Hematopoietic multipotent progenitor cell treated with erythropoietin and hydrocortisone succinate and interleukin-3 and kit ligand, for 6 days (in vitro differentiated cells): ENCODE measurements at places on chromosomes 12 and 14.
A peak's percentile ranks its signal among the peaks of the same experiment; 100 is the strongest.

GRCh38 chr12:107760207-107760808 is 629 bp downstream of the PRDM4 start:
- DNase-seq = peak; percentile 59

DNA sequence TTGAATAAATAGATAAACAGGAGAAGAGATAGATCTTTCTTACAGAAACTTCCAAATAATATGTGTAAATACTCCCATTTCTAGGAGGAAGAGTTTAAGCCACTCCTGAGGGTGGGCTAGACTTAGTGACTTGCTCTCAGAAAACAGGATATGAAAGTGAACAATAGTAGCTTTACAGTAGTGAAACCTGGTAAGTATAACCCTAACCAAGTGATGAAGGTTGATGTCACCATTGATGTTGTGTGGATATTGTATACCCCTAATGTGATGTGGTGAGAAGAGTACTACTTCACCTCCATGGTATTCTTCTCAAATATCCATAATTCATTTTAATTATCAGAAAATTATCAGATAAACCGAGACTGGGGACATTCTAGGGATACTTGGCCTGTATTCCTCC is 20.9 kb downstream of the AKAP6 start:
- no peak for DNase-seq

GRCh38 chr12:102426599-102427542 is 53.5 kb downstream of the IGF1 start:
- no peak for DNase-seq

DNA sequence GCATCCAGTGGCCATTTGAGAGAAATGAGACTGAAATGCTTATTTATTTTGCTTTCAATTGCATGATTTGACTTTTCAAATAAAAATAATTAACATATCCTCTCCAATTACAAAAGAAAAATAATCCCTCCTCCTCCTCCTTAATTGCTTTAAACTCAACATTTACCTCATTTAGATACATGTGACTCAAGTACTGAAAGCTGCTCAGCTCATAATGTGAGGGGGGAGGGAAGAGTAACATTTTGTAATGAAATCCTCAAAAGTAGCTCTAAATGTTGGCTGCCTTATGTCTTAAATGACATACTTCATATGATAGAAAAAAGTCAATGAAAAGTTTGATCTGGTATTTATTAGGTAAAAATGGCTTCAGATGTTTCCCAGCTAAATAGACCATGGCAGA is 29.0 kb downstream of the DACT1 start:
- no peak for DNase-seq

DNA sequence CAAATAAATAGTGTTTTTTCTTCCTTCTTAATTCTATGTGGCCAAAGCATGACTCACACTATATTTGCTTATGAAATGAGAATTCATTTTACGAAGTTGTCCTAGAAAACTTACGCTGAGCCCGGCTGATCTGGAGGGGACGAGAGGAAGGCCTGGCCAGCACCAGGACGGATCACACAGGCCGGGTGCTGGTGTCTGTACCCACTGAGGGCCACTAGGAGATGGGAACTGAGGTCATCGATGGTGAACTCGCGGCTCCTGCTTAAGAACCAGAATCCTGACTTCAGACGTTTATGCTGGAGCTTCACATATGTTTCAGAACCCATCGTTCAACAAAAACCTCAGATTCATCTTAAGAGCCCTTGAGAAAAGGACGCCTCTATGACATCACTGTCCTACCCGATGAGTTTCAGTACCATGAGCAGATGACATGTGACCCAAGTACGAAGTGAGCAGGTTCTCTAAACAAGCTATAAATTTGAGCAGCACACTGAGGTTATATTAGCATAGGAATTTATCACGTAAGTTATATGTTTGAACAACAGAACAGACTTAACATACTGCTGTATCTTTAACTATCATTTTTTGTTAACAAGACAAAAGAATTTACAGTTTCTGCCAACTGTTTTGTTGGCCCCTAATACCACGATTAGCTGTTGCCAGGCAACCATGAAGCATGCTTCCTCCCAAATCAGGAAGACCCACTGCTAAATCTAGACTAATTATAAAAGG is 111.9 kb downstream of the FOXN3 start:
- peak; percentile 42 for DNase-seq

DNA sequence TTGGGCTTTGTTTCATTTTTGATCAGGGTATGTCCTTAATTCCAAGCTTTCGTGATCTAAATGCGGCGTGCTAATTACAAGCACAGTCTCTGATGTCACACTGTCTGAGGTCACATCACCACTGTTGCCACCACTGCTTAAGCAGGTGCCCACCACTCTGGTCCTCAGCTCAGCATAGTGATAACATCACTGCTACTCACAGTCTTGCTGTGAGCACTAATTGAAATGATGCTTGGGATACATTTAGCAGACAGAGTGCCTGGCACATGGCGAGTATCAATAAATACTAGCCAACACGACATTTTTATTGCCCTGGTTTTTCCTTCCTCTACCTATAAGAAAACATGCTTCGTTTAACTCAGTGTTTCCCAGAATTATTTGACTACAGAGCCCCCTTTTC is 7.9 kb downstream of the RILPL2 start:
- DNase-seq = no peak

DNA sequence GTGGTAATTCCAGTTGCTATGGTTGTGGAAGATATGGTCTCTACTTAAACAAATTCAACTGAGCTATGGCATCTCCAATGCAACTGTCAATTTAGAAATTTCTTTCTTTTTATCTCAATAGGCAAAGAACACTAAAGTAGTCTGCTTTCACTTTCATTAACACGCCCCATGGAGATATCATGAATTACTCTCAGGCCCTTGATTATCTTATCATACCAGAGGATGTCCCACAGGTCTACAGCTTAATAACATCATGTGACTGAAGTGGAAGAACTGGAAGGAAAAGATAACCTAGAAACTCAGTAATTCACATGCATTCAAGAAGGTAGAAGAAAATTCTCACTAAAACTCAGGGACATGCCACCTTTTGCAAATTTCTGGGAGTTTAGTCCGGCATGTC is 114.3 kb downstream of the FLRT2 start:
- peak; percentile 18 for DNase-seq

DNA sequence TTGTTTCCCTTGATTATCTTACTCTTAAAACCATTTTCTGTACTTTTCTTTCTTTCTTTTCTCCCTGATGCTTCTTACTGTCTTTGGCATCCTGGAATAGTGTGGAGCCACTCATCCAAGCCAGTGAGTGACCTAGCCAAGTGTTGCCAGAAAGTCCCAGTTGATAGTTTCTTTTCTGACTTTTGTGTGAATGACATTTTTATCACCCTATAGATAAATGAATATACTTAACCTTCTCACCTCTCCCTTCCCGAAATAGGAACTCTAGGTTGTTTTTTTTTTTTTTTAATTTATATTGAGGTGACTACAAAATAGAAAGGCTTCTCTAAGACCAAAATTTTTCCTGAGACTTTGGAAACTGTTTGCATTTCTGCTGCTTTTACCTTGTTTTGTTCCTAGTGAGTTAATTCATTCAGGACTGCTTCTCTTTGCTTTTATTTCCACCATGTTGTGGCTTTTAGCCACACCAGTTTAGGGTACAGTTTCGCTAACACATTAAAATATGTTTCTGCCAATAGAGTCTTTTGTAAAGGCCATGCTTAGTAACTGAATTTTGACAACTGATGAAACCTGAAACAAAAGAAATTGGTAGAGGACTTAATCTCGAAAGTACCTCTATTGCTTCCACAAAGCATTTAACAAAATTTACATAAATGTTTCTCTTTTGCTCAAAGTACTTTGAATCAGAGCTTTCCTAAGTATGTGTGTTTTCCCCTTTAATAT is 194.6 kb downstream of the ERC1 start:
- no peak for DNase-seq

GRCh38 chr12:74980510-74980909 is 229.1 kb downstream of the KCNC2 start:
- DNase-seq = no peak

GRCh38 chr14:30921305-30921704 is 46.9 kb downstream of the COCH start:
- peak; percentile 18 for DNase-seq

- no peak for DNase-seq
These were observed 245.9 kb downstream of the CACNA1C start for GRCh38 chr12:2298556-2299200.

DNA sequence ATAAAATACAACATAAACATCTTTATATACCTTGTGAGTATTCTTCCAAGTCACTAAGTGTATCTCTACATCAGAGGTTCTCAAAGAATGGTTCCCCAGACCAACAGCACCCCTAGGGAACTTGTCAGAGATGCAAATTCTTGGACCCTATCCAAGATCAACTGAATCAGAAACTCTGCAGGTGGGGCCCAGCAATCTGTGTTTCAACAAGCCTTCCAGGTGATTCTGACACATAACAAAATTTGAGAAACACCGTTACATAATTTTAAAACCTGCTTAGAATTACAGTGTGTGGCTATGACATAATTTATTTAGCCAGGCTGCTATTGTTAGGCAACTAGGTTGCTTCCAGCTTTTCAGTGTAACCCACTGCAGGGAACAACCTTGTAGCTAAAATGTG is 49.8 kb downstream of the NTN4 start:
- DNase-seq = peak; percentile 4

DNA sequence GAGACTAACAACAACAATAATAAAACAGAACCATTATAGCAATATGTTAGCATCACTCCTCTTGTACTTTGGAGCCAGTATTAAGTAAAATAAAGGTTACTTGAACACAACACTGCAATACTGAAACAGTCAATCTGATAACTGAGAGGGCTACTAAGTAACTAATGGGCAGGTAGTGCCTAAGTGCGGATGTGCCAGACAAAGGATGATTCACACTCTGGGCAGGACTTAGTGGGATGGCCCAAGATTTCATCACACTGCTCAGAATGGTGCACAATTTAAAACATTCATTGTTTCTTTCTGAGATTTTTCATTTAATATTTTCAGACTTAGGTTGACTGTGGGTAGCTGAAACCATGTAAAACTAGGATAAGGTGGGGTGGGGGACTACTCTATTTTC is 131.9 kb upstream of the CAND1 start:
- DNase-seq = no peak

- no peak for DNase-seq
These were observed 33.7 kb downstream of the PRKD1 start for GRCh38 chr14:29893989-29894388.

DNA sequence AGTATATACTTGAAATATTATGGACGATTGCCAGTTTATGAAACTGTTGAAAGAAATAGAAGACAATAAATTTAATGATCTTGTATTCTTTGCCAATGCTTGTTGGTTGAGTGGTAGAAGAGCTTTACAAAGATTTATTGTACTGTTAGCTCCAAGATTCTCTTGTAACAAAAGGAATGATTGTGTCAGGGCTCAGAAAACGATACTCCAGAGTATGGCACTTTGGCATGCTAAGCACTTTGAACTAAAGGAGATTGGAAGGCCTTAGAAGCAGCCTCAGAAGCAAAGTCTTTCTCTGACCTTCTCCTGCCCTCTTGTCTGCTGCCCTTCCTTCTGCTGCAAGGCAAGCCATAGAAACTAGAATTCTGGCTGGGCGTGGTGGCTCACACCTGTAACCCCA is 4.2 kb upstream of the NGDN start:
- no peak for DNase-seq
